ENCODE measurements at places on chromosomes 7 and 10. TPM values are rescaled to one million over a fixed set of nuclear protein-coding genes. Genes with fewer than 3 reads are reported as not detected.

RARRES2 gene
- polyA plus RNA-seq, result 761 TPM

MRPL32 gene
- polyA plus RNA-seq, result 64.6 TPM

INPP5A gene
- 20.2 TPM for polyA plus RNA-seq

ANAPC16 gene
- 160 TPM for polyA plus RNA-seq

IFIT2 gene
- polyA plus RNA-seq, result 6.4 TPM

IL15RA gene
- 10.0 TPM for polyA plus RNA-seq

WDR86 gene
- 3.1 TPM for polyA plus RNA-seq

BLNK gene
- polyA plus RNA-seq, result 6.0 TPM

LIPJ gene
- polyA plus RNA-seq, result not detected

SPAM1 gene
- not detected for polyA plus RNA-seq

CASD1 gene
- 16.7 TPM for polyA plus RNA-seq

OR6B1 gene
- not detected for polyA plus RNA-seq

VPS37D gene
- 0.28 TPM for polyA plus RNA-seq

BUB3 gene
- polyA plus RNA-seq, result 54.8 TPM

ANKRD30A gene
- not detected for polyA plus RNA-seq

ACTA2 gene
- polyA plus RNA-seq, result 777 TPM

SPDYE2 gene
- polyA plus RNA-seq, result 0.21 TPM

C10orf71 gene
- polyA plus RNA-seq, result 0.03 TPM

UBE3C gene
- polyA plus RNA-seq, result 21.5 TPM

MPP7 gene
- 2.3 TPM for polyA plus RNA-seq

C7orf25 gene
- polyA plus RNA-seq, result 2.4 TPM

TASOR2 gene
- polyA plus RNA-seq, result 23.7 TPM

FZD8 gene
- 1.4 TPM for polyA plus RNA-seq

OTUD1 gene
- 14.5 TPM for polyA plus RNA-seq

HACD1 gene
- 13.6 TPM for polyA plus RNA-seq

EPHB4 gene
- 24.4 TPM for polyA plus RNA-seq

SPDYE9 gene
- not detected for polyA plus RNA-seq

CARD11 gene
- polyA plus RNA-seq, result 0.51 TPM

ADRA2A gene
- polyA plus RNA-seq, result 19.0 TPM

TDRD1 gene
- polyA plus RNA-seq, result 0.48 TPM

TNRC18 gene
- 69.8 TPM for polyA plus RNA-seq
